ENCODE measurements at places on chromosomes 7 and 10. TPM values are rescaled to one million over a fixed set of nuclear protein-coding genes. Genes with fewer than 3 reads are reported as not detected.
A peak's percentile ranks its signal among the peaks of the same experiment; 100 is the strongest.

The PPP1R3C gene
- 124 TPM for total RNA-seq

The HKDC1 gene
- total RNA-seq = not detected

The ADAMTS14 gene
- total RNA-seq = 0.79 TPM

The MBL2 gene
- not detected for total RNA-seq

The SAMD8 gene
- 38.3 TPM for total RNA-seq

The SLC39A12 gene
- not detected for total RNA-seq

DNA sequence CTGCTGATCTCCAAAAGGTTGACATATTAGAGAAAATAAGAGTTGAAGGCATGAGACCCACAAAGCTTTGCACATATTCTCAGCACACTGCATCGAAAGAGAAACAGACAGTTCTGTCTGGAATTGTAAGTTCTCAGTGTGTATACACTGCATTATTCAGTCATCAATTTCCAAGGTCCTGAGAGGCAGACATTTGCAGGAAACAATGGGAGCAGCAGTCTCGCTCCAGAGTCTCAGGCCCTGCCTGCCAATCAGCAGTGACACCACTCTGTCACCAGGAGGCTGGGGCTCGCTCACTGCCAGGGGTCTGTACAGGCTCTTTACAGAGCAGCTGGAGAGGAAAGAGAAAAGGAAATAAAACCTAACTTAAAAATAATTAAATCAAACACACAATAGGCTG, 36.3 kb downstream of the JAZF1 start:
- peak; percentile 88 for DNase-seq

- DNase-seq = no peak
Observed at GRCh38 chr10:59711871-59712494, 2.3 kb upstream of the SLC16A9 start.

DNA sequence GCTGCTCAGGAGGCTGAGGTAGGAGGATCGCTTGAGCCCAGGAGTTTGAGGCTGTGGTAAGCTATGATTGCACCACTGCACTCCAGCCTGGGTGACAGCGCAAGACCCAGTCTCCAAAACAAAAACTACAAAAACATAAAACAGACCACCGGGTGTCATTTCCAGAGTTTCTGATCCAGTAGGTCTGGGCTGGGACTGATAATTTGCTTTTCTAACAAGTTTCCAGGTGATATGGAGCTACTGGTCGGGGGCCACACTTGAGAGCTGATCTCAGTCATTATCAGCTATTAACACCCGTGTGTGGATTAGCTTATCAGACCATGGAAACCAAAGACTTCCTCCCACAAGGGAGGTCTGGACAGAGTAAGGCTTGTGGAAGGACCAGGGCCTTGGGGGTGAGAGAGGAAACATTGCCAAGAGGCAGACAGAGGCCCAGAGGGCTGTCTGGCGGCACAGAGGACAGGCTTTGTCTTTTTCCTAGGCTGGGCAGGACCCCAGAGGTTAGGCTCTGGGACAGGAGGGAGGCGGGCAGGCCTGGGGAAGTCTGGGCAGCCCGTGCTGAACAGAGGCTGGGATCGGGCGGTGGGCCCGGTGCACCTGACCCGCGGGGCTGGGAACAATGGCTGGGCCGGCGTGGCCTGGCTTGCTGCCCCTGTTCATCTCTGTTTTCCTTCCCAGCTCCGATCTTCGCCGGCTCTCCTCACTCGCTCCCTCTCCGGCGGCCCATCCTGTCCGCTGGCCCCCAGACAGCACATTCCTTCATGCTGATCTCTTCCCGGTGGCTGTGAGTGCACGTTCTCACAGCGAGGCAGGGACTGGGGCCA, 25.2 kb downstream of the TMEM270 start:
- peak; percentile 82 for DNase-seq

DNA sequence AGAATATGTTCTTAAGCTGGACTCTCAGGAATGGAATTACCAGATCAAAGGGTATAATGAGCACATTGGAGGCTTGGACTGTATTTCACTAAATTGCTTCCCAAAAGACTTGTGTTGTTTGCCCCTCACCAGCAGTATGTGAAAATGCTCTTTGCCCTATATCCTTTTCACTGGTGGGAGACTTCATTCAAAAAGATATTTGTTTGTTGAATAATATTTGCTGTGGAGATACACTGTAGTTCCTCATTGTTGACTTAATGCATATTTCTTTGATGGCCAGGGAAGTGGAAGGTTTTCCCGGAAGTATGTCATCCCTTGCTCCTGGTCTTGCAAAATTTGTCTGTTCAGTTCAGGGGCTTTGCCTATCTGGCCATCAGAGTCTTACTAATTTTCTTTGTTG, 19.4 kb downstream of the GSTO2 start:
- no peak for DNase-seq

GRCh38 chr10:103980288-103980906, 13.5 kb downstream of the SLK start:
- no peak for DNase-seq

- DNase-seq = no peak
Observed at GRCh38 chr7:146542101-146542500, 425.5 kb downstream of the CNTNAP2 start.

GRCh38 chr7:12655161-12655560, 32.3 kb upstream of the ARL4A start:
- no peak for DNase-seq

- DNase-seq = peak; percentile 48
Observed at GRCh38 chr10:1115607-1115955, 59.4 kb downstream of the WDR37 start.

GRCh38 chr10:58622246-58622645, 109.6 kb downstream of the BICC1 start:
- DNase-seq = no peak

GRCh38 chr10:119395280-119396007, 147.1 kb downstream of the RGS10 start:
- DNase-seq = peak; percentile 66

- DNase-seq = no peak
Observed at GRCh38 chr7:158655931-158656441, 48.6 kb downstream of the NCAPG2 start.

GRCh38 chr10:68142761-68143160, 33.5 kb downstream of the MYPN start:
- DNase-seq = no peak

DNA sequence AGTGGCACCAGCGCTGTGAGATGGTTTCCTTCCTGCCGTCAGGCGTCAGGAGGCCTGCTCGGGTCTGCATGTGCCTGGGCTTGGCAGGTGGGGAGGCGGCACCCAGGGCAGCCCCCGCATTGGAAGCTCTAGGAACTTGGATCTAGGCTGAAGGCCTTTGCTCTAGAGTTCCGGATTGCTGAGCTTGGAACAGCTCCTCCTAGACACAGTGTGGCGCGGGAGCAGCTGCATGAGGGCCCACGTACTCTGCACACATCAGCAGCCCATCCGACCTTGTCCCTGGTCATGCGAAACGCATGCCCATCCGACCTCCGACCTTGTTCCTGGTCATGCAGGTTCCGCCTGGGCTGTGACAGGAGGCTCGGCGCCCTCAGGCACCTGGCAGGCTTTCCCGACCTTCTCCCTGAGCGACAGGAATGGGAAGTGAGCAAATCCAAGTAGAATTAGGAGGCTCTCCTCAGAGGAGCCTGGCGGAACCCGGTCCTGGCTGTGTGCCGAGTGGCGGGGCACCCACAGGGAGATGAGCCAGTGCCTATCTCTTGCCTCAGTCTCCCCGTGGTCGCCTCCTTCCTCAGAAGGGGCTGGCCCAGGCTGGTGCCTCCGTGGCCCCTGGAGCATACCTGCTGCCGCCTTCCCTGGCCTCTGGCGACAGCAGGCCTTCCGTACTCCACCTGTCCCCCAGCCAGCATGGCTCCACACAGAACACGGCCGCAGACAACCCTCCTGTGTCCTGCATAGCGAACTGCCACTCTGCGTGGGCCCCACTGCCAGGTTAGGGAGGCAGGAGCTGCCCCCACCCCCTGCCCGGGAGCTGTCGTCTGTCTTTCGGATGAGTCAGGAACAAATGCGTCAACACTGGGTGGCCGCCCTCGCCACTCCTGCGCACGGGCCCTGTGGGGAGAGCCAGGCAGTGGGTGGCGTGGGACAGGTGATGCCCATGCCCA, 12.0 kb downstream of the GET4 start:
- no peak for DNase-seq

GRCh38 chr7:49766966-49767365, 6.5 kb upstream of the VWC2 start:
- no peak for DNase-seq

GRCh38 chr7:137933270-137934017, 68.4 kb downstream of the CREB3L2 start:
- DNase-seq = no peak

- DNase-seq = peak; percentile 92
Observed at GRCh38 chr10:49398000-49398861, 2.3 kb upstream of the DRGX start.

GRCh38 chr7:44064791-44065430, 456 bp downstream of the PGAM2 start:
- DNase-seq = no peak

Data from endodermal cell (in vitro differentiated cells).